Esophagus squamous epithelium (tissue), 5 donors: ENCODE measurements at places on chromosomes 3 and 15.

GRCh38 chr3:101828691-101829436, 20.4 kb upstream of the NFKBIZ start:
- no peak for DNase-seq

DNA sequence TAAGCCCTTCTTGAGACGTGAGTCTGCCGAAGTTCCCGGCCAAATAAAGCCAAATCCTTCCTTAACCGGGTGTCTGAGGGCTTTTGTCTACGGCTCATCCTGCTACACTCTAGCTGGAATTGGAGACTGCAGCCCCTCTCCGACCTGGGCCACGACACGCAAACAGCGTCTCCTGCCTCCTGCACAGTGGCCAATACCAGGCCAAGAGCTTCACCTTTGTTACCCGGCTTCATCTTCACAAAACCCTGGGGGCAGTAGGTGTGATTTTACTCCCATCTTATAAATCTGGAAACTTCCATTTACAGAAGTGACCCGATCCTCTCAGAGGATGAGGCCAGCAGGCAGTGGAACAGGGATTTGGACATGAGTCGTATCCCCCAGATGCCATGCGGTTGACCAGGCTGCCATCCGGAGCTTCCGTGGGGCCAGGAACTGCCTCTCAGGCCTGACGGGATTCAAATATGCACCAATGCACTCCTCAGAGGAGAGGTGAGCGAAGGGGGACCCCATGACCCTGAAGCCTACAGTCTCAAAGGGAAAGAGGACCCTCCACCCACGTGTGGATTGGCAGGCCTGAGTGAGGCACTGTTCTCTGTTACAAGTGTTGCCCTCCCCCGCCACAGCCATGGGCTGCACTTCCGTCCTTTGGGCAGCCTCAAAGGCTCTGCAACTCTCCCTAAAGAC, 53.2 kb upstream of the KLF13 start:
- no peak for DNase-seq

DNA sequence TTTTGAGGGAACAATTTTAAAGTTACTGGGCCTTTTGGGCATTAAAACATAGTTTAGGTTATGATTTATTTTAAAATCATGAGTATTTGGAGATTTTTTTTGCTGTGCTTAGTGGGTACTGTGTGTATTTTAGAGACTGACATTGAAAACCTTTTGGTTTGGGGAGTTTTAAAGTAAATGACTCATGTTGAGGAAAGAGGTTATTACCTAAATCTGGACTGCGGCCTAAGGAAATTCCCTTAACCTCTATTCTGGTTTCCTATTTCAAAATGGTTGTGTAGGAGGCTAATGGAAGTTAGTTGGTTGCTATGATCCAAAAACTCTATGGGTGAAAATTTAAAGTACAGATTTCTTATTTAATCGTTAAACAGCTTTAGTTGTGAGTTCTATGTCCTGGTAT, 57.3 kb upstream of the DPH6 start:
- DNase-seq, result no peak

GRCh38 chr15:76393614-76394013, 57.0 kb downstream of the ISL2 start:
- DNase-seq, result no peak

- no peak for DNase-seq
These were observed 25.2 kb downstream of the GOLGA6D start for GRCh38 chr15:75307778-75308390.

DNA sequence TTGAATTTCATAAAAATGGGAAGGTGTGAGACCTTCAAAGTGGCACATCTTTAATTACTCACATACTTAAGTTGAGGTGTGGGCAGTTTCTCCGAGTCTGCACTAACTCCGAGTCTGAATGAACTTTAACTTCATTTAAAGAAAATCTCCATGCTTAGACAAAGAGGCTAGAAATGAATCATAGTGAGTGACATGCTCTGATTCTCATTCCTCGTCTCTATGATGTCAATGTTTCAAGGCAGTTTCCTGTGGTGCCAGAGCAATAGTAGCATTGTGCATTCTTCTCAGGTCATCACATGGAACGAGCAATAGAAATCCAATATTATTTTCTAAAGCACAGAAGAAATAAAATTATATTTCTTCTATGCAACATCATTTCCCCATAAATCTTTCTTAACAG, 224.8 kb downstream of the KCNMB2 start:
- no peak for DNase-seq

- DNase-seq, result no peak
These were observed 11.7 kb downstream of the MRPS22 start for GRCh38 chr3:139355476-139355875.

DNA sequence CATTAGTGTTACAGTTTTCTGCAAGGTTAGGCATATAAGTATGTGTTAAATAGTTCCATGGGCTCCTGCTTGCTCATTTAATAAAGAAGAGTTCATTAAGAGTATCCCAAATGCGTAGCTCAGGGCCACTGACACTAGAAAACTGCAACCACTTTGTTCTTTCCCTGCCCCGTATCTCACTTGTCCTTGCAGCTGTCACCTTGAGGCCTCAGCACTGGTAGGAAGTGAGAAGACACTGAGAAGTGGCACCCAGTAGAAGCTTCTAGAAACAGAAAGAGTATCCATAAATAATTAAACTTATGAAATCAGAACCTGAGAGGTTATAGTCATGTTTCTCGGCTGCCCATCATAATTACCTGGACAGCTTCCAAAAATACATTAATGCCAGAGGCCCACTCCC, 266.0 kb downstream of the KCNMB2 start:
- no peak for DNase-seq

DNA sequence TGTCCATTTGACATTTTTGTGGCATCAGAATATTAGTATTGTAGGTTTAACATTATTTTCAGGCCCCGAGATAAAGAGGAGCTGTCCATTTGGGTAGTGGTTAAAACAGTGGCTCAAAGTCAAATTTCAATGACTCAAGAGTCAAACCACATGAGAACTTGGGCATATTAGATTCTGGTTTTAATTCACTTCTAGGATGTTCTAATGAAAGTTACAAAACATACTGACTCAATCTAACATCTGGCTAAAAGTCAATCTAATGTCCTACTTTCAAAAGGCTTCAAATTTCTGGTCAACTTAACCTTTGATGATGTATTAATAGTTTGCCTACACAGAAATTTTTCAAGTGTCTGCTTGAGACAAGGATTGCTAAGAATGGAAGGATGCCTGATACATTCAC, 112.4 kb downstream of the ABI3BP start:
- DNase-seq, result no peak

GRCh38 chr3:162626172-162626571, 1129.6 kb downstream of the OTOL1 start:
- no peak for DNase-seq

GRCh38 chr3:67075295-67075694, 77.2 kb downstream of the KBTBD8 start:
- no peak for DNase-seq

GRCh38 chr15:99124641-99125040, 19.8 kb downstream of the SYNM start:
- no peak for DNase-seq

DNA sequence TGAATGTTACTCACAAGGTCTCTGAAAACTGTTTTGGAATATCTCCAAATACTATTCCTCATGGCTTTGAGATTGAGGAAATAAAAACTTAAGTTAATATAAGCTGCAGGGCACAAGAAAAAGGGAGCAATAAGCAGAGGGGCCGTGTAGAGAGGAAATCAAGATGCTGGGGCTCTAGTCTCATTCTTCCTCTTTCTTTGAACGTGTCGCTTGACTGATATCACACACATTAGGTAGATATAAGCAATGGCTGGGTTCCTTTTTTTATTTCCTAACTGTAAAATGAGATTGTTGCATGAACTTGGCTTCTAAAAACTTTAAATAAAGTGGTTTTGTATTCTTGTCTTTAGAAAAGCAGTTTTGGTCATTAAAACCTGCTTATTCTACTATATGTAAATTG, 326.7 kb upstream of the ROPN1 start:
- DNase-seq, result no peak

GRCh38 chr15:65426216-65426853, 3.6 kb upstream of the IGDCC4 start:
- DNase-seq, result no peak

- DNase-seq, result no peak
These were observed 57.6 kb upstream of the BBX start for GRCh38 chr3:107465064-107465631.
